Bronchial epithelial cell (primary cell): ENCODE measurements at places on chromosomes 16 and 17. TPM values are rescaled to one million over a fixed set of nuclear protein-coding genes. Genes with fewer than 3 reads are reported as not detected.

- no peak for DNase-seq
Measured at GRCh38 chr17:33595828-33596227, 302.7 kb upstream of the ASIC2 start.

DNA sequence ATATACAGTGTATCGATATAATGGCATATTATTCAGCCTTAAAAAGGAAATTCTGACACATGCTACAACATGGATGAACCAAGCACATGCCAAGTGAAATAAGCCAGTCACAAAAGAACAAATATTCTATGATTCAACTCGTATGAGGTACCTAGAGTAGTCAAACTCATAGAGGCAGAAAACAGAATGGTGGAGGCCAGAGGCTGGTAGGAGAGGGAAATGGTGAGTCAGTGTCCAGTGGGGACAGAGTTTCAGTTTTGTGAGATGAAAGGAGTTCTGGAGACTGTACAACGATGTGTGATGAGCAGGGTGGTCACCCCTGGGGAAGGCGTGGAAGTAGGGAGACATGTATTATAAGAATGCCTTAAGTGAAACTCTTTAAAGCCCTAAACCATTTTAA lies 39.9 kb downstream of the RNF157 start:
- DNase-seq, result no peak

DNA sequence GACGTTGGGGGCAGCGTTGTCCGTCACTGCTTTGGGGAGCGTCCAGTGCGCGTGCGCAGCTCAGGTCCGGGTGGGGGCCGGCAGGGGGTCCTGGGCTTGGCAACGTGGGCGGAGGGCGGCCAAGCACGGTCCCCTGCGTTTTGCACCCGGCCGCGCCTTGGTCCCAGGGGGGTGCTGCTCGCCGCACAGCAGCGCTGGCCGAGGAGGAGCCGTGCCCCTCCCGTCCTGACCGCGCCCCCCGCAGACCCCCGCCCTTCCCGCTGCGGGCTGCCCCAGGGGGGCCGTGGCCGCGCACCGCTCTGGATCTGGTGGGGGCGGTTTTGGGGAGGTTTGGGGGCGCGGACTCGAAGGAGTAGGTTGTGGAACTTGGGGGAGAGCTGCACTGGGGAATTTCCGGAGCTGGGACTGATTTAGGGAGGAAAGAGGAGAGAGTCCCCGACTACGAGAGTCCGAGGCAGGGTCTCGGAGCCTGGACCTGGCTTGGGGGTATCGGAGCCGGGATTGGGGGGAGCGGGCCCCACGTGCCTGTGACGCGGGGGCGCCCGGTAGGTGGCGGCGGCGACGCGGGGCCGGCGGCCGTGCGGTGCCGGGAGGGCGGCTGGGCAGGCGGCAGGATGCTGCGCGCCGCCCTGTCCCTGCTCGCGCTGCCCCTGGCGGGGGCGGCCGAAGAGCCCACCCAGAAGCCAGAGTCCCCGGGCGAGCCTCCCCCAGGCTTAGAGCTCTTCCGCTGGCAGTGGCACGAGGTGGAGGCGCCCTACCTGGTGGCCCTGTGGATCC lies at the start of gene SLC9A5:
SLC9A5 (plus strand) TSS at position 579 of the 777 bp plus-strand sequence; CDS start at position 615, 36 bp downstream.
- DNase-seq, result no peak

The CHST4 gene
- under 0.01 and 0.26 TPM in 2 replicates for total RNA-seq
